ENCODE measurements at places on chromosomes 12 and 14.

DNA sequence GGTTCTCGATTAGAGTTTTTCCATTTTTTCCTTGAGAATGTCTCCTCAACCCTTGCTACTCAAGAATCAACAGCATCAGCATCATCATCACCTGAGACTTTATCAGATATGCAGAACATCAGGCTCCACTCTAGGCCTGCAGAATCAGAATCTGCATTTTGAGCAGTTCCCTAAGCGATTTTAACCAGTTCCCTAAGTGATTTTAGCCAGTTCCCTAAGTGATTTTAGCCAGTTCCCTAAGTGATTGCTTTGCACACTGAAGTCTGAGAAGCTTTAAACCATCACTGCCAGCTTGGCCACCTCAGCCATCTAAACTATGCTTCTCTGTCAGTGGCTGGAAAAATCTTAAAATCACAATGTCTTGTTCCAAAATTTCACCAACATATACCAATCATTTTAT lies 29.4 kb upstream of the SLC38A1 start:
- DNase-seq: no peak

DNA sequence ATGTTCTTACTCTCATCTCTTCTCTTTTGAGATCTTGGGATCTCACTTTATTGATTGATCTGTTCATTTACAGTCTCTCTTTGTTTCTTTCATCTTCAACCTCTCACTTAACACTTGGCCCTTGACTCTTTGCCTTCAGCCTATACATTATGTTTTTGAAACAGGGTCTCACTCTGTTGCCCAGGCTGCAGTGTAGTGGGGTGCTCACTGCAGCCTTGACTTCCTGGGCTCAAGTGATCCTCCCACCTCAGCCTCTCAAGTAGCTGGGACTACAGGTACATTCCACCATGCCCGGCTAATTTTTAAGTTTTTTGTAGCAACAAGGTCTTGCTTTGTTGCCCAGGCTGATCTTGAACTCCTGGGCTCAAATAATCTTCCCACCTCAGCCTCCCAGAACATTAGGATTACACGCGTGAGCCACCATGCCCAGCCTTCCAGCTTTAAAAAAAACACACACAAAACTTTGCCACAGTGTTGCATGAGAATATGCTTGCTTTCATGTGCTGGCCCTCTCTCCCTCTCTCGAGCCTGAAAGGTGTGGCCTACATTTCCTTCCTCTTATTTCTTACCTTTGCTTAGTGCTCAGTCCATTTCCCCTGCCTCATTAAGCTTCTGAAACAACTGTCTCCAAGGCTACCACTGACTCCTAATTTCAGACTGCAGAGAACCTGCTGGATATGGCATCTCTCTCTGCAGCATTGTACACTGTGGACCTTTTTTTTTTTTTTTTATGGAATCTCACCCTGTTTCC lies 9.9 kb downstream of the DIP2B start:
- peak; percentile 29 for DNase-seq

DNA sequence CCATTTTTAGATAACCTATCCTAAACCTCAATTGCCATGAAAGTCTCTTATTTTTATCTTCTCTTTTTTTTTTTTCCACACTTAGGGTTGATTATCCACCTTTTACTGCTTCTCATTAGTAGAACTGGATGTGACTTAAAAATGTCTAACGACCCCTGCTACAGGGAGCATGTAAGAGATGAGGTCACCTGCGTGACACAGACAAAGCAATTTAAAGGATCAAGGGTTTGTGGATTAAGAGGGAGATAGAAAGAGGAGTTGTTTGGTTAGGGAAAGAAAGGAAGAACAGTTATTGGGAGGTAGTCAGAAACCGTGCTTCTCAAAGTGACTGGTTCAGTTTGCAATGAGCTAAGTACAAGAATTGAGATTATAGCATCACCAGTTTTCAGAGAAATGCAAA lies 239.1 kb downstream of the ALX1 start:
- no peak for DNase-seq

- no peak for DNase-seq
Measured at GRCh38 chr12:22048351-22049041, 2.5 kb downstream of the CMAS start.

Measured in NCI-H1417 (cell line).